ENCODE measurements at places on chromosomes 6 and 20.
A peak's percentile ranks its signal among the peaks of the same experiment; 100 is the strongest.

DNA sequence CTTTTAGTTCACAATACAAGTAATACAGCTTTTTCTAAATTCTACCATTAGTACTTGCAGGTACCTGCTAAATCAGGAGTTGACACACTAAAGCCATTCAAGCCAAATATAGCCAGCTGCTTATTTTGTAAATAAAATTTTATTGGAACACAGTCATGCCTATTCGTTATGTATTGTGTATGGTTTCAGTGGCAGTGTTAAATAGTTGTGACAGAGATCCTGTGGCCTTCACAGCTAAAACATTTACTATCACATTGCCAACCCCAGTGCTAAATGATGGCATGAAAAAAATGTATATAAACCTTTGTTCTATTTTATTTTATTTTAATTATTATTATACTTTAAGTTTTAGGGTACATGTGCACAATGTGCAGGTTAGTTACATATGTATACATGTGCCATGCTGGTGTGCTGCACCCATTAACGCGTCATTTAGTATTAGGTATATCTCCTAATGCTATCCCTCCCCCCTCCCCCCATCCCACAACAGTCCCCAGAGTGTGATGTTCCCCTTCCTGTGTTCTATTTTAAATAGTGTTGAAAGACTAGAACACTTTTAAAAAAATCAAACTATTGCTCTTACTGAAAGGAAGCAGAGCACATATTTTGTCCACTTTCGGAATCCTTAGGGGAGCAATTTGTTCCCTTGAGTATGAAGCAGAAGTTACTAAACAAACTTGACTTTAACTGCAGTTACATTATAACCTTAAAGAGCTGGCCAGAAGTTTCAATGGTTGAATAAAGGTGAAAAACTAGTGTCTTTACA is 115.7 kb downstream of the PRIM2 start:
- no peak for DNase-seq

GRCh38 chr6:147126618-147127022 is 77.6 kb upstream of the STXBP5 start:
- DNase-seq = no peak

GRCh38 chr20:46307139-46307998 is 929 bp downstream of the CDH22 start:
- DNase-seq = peak; percentile 56

DNA sequence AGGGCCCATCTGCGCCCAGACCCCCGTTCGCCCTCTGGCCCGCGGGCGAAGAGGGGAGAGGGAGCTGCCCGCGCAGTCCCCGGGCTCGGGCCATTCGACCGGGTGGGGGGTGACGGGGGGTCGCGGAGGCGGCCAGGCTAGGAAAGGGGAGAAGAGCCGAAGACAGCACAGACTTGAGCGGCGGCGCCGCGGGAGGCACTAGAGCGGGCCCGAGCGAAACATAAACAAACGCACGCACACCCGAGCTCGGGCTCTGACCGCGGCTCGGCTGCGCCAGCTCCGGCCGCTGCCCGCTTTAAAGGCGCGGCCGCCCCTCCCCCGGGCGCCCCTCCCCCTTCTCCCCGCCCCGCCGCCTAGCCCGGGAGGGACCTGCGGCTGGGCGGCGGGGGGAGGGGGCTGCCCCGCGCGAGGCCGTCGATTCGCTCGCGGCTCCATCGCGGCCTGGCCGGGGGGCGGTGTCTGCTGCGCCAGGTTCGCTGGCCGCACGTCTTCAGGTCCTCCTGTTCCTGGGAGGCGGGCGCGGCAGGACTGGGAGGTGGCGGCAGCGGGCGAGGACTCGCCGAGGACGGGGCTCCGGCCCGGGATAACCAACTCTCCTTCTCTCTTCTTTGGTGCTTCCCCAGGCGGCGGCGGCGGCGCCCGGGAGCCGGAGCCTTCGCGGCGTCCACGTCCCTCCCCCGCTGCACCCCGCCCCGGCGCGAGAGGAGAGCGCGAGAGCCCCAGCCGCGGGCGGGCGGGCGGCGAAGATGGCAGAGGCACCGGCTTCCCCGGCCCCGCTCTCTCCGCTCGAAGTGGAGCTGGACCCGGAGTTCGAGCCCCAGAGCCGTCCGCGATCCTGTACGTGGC is at the start of gene FOXO3:
TSS of gene FOXO3 (plus strand) at position 455 of the 846 bp plus-strand sequence. CDS start at position 747, 292 bp downstream.
- peak; percentile 39 for DNase-seq

GRCh38 chr20:33299111-33299603 is 16.1 kb downstream of the BPIFB1 start:
- peak; percentile 44 for DNase-seq

GRCh38 chr6:3138341-3138740 is 19.0 kb downstream of the TUBB2A start:
- no peak for DNase-seq

DNA sequence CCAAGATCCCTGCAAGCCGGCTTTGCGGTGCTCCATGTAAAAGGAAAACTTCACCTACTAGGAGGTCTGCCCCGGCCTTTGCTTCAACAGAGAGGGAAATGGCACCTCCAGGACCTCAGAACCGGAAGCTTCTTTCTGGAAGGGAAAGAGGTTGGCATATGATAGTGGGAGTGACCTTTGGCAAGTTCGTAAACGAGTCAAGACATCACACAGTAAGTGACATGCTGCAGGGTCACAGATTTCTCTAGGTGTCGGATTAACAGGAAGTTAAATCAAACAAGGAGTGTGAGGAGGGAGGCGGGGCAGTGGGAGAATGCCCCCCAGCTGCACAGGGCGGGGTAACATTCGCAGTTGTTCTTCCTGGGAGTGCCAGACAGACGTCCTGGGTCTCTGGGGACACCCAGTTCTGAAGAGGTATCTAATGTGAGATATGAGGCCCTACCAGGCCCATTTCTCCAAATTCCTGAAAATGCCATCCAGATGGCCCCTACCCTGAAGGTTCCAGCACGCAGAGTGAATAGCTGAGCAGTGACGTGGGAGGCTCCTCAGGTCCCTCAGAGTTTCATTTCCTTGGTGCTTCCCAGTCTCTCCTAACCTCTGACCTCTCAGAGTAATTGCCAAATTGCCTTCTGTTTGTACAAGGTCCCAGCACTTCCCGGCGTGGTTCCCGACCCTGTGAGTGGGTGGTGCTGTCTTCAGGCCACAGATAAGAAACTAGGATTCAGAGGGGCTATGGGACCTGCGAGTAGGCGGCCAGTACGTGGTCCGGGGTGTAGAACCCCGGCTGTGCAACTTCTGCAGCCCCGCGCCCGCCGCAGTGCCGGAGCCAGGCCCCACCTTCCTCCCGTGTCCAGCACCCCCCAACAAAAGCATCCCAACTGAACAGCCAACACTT is 1.9 kb downstream of the RRBP1 start:
- DNase-seq = no peak

Measured in stimulated activated CD4-positive, alpha-beta T cell treated with anti-CD3 and anti-CD28 coated beads, Interleukin-1b, Interleukin-23, amount 100 ng/mL, for 1 hour (primary cell).